GM12892 (cell line): ENCODE measurements at places on chromosomes 2 and 18.
A peak's percentile ranks its signal among the peaks of the same experiment; 100 is the strongest.

DNA sequence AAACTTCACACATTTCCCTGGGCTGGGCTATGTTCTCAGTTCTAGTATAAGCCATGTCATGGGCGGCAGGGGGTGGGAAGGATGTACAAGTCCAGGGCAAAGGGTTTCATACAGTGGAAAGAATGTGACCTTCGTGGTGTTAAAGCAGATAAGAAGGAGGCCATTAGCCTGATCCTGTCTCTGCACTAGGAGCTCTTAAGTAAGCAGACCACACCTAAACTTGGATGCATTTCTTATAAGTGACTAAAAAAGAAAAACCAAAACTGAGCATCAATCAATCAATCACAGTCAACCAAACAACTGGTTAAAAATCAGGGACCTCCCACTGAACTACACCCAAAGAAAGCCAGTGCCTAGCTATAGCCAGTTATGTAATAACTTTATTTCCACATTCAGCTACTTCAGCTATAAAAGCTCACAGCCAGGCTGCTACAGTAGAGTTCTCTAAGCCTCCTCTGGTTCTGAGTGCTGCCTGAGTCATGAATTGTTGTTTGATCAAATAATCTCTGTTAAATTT is 46.8 kb upstream of the RIOK3 start:
- no peak for DNase-seq

DNA sequence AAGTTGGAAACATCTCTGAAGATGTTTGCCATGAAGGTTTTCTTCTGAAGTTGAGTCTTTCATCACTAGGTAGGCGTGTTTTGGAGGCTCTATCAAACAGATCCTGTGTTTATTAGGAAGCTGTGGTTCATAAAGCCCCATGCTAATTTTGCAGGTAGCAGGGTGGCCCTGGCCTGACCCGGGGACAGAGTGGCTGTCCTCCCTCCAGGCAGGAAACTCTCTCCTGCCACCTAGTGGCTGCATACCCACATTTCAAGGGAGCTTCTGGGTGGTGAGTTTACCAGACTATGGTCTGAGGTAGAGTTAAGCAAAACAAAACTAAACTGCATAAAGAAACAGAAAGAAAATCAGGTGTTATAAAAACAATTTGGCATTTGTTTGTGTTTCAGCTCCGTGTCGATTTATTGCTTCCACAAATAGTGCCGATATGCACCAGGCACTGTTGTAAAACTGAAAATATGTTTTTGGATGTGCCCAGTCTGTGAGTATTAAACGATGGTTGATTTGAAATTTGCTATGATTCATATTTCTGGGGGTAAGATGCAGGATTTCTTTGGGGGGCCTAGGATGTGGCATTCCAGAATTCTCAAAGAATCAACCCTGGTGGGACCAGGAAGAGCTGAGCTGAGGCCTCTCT is 26.0 kb upstream of the IL37 start:
- DNase-seq = peak; percentile 57

DNA sequence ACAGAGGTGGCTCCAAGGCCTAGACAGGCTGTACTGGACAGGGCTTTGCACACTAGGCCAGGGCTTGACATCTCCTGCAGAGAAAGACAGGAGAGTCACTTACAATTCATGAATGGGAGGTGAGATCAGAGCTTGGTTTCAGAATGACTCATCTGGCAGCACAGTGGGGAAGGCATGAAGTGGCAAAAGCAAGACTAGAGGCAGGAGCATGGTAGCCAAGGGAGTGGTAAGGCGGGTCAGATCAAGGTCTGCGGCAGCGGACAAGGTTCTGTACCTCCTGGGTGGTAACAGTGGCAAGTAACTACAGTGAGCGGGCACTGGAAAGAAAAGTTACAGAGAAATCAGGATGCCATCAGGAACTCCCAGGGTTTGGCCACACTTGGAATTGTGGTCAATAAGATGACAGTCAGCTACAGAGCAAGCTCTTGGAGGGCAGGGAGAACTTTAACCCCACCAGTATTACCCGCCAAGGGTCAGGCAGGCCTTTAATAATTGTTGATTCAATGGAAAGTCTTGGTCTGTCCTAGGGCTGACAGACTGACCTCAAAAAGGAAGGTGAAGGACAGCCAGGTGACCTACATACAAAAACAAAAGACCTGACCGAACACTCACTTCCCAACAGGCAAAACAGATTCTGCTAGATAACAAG is 5.7 kb downstream of the MCFD2 start:
- peak; percentile 52 for DNase-seq

DNA sequence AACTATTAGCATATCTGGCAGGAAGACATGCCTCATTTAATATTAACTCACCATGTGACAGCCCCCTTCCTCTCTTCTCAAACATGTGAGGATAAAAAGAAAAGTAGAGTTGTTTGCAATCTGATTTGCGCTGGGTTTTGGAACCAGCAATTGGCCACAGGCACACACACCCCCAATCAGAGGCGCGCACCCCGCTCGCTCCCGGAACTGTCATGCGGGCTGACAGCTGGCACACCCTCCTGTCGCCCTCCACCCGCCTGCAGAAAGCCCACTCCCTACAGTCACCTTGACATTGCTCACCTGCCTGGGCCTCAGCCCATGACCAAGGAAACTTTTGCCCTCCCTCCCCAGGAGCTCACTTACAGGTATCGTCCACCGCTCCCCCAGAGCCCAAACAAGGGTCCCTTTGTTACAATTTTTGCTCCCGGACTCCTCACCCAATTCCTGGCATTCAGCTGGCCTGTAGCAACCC is 1.1 kb downstream of the COBLL1 start:
- no peak for DNase-seq

DNA sequence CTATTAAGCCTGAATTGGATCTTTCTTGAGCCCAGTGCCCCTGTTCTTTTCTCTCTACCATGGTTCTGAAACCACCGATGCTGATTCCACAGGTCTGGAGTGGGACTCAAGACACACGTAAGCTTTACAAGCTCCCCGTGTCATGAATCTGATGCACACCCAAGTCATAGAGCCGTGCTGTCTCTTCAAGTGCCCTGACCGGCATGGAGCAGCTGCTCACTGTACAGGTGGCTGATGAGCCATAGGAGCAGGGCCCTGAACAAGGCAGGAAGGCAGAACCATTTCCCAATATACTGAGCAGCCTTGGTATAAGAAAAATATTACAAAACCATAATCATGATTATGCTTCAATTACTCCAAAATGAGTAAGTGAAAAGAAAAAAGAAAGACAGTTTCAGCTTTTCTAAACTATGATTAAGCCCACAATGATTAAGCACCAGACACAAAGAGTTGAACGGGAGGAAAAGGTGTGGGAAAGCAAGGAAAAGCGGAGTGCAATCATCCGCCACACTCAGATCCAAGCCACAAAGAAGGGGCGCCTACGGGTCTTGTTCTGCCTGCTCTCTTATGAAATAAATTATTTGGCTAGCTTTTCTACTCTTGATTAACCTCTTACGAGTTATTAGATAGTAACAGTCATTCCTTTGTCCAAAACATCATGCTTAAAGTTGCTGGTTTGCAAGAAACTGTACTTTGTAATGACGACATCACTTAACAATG is 41.7 kb downstream of the NOL10 start:
- DNase-seq = no peak
